ENCODE measurements at places on chromosomes 3 and 15.

DNA sequence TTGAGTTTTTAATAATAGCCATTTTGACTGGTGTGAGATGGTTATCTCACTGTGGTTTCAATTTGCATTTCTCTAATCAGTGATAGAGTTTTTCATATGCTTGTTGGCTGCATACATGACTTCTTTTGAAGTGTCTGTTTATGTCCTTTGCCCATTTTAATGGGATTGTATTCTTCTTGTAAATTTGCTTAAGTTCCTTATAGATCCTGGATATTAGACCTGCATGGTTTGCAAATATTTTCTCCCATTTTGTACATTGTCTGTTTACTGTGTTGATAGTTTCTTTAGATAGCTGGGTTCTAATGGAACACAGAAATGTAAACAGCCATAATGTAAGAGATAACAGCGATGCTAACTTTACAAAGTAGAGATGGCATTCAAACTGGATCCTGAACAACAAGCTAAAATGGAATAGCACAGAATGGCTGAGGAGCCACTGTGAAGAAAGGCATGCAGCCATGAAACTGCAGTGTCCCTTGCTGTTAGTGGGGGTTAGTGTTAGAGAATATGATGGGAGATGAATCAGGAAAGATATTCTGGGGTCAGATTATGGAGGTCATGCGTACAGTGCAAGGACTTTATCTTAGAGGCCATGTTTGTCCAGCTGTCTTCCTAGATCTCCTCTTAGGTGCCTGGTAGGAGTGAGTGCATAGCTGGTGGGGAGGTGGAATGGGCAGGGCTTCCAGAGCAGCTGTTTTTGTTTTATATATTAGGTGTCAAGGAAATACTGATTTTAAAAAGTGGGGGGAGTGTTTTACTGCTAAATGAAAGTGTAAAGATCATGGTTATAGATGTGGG is 48.1 kb downstream of the BBS4 start:
- no peak for DNase-seq

- DNase-seq = no peak
Observed at GRCh38 chr3:66416556-66417304, 84.1 kb downstream of the LRIG1 start.

GRCh38 chr3:173397161-173398110 is at the start of gene NLGN1:
NLGN1 (plus strand) TSS chr3:173397744.
- DNase-seq = peak; percentile 82

- DNase-seq = no peak
Observed at GRCh38 chr3:46442576-46443530, 21.9 kb downstream of the LTF start.

GRCh38 chr15:71669688-71670087 is 140.7 kb upstream of the NR2E3 start:
- DNase-seq = no peak

- no peak for DNase-seq
Observed at GRCh38 chr3:65277798-65278197, 590.0 kb upstream of the ADAMTS9 start.

- no peak for DNase-seq
Observed at GRCh38 chr15:86555939-86556338, 476.3 kb downstream of the AGBL1 start.

DNA sequence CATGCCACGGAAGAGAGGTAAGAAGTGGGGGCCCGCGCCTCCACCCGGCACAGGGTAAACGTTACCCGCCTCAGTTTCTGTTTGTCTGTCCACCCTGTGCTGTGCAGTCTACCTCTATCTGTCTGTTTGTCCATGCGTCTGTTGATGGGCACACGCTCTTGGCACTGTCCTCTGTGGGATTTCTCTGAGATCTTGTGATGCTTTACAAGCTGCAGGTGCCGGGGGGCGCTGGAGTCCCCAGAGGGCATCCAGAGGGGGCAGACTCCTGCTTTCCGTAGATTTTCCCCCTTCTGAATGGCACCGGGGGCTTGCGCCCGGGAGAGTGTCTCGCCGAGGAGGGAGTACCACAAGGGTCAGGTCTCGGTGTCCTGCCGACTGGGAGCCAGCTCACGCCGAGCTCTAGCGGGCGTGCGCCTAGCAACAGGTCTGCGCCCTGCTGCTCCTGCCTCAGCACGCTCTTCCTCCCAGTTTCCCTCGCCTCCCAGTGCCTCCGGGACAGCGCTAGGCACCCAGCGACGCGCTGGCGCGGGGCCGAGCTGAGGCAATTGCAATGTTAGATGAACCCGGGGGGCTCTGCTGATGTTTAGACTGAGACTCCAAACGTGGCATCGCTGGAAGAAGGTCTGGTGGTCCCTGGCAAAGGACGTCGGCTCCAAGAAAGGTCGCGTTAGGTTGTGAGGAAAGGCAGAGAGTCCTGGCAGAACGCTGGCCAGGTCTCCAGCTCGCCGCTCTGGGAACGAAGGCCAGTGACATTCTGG is 667 bp downstream of the CEMIP start:
- DNase-seq = peak; percentile 29

DNA sequence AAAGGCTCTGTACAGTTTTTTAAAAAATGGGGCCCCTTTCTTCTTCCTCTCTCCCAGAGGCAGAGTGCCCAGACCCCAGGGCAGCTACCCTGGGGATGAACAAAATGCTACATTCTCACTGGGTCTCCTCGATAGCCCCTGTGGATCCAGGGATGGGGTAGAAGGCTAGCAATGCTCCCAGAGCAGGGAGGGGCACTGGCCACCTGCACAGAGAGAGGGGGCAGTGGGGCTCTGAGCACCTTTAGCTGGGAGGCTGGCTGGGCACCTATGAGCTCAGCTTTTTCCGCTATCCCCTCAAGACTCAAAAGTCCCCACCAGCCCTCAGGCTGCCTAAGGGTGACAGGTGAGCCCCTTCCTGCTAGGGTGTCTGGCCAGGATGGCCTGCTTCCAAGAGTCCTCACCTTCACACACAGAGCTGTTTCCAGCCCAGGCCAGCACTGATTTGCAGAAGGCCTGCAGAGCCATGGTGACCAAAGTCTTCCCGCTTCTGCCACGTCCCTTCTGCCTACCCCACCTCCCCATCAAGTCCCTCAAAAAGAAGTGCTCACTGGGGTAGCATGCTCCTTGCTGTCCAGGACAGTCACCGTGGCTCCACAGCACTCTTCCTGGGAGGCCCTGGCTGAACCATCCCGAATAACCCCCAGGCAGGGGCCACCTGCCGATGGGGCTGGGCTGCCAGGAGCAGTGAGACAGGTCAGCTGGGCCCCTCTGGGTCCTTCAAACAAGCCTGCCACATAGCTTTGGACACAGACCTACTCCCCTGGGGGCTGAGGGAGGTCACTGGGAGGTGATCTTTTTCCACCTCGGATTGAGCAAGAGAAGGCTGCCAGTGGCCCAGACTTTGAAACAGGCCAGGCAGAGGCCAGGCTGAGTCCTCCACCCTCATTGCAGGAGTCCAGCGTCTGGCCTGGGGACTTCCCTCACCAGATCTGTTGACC is 20.4 kb downstream of the BMF start:
- no peak for DNase-seq

DNA sequence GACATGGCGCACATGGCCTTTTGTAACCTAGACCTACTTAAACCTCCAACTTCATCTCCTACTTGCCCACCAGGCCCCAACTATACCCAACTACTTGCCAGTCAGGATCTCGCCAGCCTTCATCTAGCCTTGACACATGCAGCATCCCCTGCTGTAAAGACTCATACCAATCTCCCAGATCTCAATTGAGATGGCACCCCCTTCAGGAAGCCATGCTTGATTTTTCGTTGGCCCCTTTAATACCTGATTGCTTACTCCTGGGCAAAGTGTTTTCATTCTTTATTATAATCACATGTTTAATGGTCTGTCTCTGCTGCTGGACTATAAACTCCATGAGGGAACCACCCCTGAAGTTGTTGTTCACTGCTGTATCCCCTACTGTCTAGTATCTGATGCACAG is 150.8 kb downstream of the SOX2 start:
- DNase-seq = no peak

DNA sequence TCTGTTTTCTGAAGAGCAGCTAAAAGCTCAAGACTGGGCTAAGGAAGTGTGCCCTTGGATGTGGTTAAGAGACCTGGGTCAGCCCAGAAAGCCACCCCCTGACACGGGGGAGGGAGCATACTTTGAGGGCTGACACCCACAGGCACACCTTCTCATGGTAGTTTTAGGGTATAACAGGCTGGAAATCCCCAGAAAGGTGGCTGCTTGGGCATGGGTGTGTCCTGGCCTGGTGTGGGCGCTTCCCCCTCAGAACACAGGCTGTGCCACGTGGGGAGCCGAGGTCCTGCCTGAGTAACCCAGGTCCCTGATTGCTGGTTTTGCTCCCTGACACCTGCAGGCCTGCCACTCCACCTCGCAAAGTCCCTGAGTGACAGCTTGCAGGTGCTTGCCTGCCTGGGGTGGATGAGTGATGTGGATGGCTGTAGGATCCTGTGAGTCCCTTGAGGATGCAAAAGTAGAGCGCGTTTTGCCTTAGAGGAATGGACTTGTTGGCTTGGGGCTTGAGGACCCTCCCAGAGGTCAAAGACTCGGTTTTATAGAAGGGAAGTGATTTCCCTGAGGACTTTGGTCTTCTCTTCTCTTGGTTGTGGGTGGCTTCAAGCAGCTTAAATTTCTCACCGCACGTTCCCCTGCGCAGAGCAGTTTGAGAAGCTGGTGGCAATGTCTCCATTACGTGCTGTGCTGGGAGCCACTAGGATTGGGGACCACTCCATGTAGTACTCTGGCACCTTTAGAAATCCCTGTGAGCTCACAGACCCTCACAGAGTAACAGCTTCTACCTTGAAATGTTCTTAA is 94.4 kb downstream of the DNASE1L3 start:
- no peak for DNase-seq

DNA sequence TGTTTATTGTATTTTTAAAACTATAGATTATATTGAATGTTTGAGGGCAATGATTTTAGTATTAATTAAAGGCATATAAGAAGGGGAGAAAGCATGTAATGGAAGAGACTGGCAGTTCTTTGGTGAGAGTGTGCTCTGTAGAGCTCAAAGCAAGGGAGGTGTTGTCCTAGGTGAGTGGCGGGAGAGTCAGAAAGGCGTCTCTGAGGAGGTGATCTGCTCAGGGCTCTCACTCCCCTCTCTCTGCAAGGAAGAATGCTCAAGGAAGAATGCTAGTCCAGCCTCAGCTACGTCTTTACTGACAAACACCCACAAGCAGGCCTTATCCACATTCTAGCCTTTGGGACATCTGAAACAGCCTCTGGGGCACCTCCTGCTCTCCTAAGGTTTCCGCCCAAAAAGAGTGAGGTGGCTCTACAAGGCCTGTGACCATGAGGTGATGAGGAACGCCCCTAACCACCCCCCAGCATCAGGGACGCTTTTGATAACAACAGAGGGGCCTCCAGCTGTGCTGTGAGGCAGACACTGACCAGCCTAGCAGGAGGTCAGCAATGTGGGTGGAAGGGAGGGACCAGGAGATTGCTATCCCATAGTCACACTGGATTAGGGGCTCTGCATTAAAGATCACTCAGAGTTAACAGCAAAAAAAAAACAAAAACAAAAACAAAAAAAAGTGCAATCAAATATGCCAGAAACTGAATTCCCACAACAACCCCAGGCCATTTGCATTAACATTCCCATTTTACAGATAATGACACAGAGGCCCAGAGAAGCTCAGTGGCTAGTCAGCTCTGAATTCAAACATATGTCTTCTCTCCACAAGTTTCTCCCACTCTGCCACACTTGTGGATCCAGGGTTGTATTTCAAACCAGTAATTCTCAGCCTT is 202.2 kb upstream of the CTNNB1 start:
- no peak for DNase-seq

DNA sequence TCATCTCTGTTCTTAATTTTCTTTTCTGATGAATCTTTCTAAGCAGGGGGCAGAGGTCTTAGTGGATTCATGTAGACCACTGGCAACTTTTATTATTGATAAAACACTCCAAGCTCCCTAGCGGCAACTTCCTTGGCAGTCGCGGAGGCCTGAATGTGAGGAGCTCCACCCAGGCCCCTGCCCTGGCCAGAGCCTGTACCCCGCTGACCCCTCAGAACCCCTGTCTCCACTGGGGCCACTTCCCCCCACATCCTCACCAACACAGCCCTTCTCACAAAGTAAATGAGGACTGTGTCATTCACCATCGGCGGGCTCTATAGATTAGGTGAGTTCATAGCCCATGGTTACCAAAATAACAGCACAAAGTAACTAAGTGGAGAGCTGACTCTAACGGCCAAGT is 111.6 kb downstream of the TPRA1 start:
- no peak for DNase-seq

DNA sequence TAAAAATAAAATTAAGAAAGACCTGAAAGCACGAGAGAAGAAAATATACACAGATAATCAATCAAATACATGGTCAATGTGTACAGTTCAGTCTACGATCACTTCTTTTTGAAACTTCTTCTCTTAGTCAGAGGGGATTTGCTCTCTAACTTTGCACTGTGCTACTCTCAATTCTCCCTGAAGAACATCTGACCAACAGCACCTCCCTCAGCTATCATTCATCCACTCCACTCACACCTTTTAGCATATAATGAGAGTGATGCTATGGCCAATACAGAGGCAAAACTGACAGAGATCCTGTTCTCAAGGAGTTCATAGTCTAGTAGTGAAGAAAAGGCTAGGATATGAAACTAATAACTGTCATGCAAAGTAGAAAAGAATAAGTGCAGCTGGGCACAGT is 45.9 kb downstream of the P3H2 start:
- no peak for DNase-seq

DNA sequence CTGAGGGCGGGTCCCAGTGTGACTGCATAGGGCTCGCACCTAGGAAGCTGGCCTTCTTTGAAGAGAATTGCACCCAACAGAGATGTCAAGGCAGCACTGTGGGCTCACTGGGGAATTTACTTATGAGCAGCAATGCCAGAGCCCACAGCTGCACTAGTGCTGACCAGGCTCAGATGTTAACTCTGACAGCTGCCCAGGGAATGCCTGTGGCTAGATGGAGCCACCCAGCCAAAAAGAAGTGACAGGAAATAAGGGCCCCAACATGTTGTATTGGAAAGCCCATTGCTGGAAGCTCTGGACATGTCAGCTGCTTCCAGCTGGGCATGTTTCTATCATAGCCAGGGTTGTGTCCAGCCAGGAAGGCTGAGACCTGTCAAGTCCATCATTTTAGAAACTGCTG is 90.9 kb upstream of the ZNF280D start:
- no peak for DNase-seq

- DNase-seq = peak; percentile 40
Observed at GRCh38 chr15:92205255-92205739, 188.4 kb upstream of the ST8SIA2 start.

GRCh38 chr3:196519718-196520082 is 4.6 kb upstream of the SMCO1 start:
- no peak for DNase-seq

DNA sequence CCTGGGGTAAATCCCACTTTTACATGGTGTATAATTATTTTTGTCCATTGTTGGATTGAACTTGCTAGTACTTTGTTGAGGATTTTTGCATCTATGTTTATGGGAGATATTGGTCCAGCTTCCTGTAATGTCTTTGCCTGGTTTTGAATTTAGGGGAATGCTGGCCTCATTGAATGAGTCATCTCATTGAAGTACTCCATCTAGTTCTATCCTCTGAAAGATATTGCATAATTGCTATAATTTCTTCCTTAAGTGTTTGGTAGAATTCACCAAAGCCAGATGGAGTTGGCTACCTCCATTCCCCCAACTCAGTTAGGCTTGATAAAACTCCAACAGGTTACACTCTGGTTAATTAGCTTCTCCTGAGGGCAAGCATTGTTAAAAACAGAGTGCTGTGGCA is 237.4 kb upstream of the TGFBR2 start:
- no peak for DNase-seq
